Effector memory CD8-positive, alpha-beta T cell (primary cell): ENCODE measurements at places on chromosomes 7 and 10.

GRCh38 chr10:10605551-10606081 lies 412.1 kb upstream of the CELF2 start:
- DNase-seq: no peak

DNA sequence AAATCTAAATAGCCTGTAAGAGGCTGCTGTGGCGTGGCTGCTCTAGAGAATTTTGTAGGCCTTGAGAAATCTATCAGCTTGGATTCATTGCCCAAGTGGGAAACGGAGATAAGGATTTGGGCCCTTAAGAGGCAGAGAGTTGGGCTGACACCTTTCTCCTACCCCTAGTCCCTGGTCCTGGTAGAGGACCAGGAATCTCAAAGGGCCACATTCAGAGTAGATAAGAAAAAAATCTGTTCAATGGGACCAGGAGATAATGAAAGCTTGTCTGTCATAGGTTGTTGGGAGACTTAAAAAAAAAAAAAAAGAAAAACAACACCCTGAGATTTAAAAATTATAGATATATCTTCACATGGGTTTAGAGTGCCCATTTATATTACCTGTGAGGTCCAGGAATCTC lies 17.8 kb downstream of the TMEM209 start:
- DNase-seq: no peak

DNA sequence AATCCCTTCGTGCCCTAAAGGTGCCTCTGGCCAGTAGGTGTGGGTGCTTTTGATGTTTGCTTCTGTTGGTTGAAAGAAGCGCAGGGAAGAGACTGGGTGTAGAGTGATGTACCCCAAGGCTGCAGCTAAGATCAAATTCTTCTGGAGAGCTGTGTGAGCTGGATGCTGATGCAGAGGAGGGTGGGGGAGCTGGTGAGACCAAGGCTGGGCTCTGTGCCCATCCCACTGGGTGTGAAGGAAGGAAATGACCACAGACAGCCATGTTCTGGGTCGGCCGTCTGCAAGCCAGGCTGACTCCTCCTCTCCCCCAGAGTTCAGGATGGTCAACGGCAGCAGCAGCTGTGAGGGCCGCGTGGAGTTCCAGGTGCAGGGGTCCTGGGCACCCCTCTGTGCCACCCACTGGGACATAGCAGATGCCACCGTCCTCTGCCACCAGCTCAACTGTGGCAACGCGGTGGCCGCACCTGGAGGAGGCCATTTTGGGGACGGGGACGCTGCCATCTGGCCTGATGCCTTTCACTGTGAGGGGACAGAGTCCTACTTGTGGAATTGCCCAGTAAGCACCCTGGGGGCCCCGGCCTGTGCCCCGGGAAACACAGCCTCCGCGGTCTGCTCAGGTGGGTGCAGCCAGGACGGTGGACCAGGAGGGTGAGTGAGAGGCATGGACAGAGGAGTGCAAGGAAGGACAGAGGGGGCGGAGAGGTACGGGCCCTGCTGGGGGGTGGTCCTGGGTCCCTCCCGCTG lies 5.1 kb downstream of the SCART1 start:
- no peak for DNase-seq

DNA sequence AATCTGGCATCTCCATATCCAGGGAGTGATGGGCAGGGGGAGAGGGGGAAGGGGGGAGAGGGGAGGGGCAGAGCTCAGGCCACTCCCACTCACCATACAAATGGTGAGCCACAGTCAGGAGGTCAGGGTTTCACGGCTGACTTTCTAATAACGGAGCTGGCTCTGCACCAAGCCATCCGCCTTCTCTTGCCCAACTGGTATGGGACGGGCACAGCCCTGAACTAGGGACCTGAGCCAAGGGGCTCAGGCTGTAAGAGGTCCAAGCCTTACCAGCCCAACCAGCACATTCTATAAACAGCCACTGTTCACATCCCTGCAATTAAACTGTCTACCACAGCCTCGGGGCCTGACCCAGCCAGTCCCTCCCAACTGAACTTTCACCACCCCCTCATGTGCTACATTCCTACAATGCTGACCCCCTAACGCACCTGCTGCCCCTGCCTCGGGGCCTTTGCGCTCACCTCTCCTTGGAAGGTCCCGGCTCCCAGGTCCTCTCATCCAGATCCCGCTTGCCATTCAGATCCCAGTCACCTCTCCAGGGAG lies 32.5 kb downstream of the RGS10 start:
- no peak for DNase-seq

- DNase-seq: no peak
Observed at GRCh38 chr10:75286901-75287300, 51.1 kb upstream of the COMTD1 start.

GRCh38 chr10:8403711-8404371 lies 349.4 kb downstream of the GATA3 start:
- no peak for DNase-seq

DNA sequence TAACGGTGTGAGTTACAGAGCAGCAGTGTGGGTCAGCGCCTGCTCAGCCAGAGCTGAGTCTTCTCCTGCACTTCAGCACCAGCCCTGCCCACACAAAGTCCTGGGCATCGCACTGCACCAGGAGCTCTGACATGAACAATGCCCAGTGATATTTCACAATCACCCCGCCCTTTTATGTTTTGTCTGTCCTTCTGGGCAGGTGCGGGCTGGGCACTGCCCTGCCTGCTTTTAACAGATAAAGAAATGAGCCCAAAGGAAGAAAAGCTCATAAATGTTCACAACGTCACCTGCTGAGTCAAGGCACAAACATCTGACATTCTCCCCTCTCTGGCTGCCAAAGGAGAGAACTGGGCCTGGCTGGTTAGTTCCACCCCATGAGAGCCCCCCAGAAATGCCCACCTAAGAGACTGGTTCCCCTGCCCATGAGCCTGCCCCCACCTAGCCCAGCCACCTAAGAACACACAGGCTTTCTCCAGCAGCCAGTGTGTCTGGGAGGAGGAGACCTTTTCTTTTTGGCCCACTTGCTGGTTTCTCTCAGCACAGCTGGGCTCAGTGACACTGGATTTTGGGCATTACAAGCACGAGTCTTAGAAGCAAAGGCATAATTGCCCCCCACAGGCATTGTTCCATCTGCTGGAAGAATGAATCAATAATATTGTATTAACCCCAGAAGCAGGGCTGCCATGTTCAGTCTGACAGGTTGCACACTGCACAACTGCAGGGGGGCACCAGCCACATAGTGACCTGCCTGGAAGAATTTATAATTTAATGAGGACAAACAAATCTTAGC lies 22.3 kb downstream of the CALML3 start:
- no peak for DNase-seq

- no peak for DNase-seq
Observed at GRCh38 chr7:156434706-156435105, 205.9 kb upstream of the RNF32 start.

DNA sequence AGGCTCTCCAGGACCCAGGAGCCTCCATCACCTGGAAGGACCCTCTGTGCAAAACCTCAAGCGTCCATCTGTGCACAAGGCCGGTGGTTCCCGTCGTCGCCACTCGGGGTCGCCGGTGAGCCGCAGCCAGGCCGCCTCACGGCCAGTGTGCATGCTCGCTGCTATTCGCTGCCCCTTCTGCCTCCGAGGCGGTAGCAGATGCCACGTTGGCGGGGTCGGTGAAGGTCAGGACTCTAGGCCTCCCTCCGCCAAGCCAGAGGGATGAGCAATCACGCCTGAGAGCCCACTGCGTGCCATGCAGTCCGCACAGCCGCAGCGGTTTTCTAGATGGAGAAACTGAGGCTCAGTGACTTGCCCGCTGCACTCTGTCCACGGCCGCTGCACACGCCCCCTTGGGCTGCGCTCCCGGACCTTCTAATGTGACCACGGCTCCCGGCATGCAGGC lies 5.7 kb downstream of the UPK3B start:
- DNase-seq: no peak

DNA sequence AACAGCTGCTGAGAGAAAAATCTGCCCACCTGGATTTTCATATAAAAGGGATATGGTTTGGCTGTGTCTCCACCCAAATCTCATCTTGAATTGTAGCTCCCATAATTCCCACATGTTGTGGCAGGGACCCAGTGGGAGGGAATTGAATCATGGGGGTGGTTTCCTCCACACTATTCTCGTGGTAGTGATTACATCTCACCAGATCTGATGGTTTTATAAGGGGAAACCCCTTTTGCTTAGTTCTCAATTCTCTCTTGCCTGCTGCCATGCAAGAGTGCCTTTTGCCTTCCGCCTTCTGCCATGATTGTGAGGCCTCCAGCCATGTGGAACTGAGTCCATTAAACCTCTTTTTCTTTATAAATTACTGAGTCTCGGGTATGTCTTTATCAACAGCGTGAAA lies 20.8 kb upstream of the MKI67 start:
- DNase-seq: no peak

DNA sequence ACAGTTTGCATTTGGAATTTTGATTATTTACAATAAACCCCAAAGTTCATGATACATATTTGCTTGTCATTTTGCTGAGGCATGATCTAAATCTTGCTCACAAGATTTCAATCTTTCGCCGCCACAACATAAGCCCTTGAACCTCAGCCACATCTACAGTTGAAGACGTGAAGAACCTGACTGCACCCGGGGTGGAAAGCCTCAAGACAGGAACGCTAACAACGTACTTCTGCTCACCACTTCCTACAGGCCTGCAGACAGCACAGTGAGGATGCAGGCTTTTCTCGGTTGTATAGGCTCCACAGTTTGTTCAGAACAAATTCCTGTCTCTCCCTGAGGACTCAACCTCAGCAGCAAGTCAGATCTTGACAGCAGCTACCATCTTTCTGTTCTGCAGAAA lies 393.8 kb upstream of the PRKCQ start:
- DNase-seq: peak; percentile 26

DNA sequence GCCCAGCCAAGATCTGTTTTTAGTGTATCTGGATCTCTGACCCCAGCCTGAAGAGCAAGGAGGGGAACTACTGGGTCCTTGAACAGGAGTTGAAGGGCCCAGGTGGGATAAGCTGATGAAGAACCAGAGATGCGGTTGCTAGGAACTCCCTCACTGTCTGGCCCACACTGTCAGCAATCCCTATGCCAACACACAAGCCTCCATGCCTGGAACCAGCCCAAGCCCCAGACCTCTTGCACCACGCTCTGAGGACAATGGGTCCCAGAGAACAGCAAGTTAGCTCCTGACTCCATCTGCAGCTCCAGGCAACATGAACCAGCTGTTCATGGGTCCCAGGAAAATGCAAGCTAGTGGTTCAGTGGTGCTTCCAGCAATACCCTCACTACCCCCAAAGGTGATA lies 2.4 kb downstream of the NAT16 start:
- DNase-seq: no peak

- DNase-seq: no peak
Observed at GRCh38 chr7:69698109-69698825, 100.0 kb downstream of the AUTS2 start.

GRCh38 chr7:78792624-78793023 lies 660.8 kb downstream of the MAGI2 start:
- DNase-seq: no peak

DNA sequence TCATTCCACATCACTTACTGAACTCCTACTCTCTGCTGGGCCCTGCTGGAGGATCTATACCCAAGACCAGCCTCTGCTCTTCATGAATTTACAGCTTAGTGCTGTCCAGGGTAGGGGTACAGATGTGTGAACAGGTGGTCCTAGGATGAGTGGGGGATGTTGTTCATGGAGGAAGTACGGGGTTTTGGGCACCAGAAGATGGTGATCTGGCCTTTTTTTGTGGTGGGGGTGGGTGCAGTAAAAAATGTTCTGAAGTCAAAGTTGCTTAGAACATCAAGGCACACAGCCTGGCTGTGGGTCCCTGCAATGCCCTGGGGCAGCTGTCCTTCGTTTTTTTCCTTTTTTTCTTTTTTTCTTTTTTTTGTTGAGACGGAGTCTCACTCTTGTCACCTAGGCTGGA lies 34.2 kb upstream of the GNA12 start:
- DNase-seq: no peak

DNA sequence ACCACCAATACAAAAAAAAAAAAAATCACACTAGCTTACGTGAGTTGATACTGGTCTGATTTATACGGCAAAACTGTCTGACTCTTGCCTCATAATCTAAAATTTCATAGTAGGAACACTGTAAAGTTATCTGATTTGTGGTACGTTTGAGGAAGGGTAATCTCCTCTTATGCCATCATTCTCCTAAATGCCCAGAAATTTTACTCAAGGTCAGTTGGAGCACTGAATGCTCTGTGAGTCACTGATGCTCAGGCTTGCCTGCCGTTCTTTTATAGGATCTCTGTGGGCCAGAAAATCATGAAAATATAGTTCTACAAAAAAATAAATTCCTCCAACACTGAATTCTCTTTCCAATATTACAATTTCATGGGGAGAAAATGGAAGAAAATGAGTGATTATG lies 135.7 kb downstream of the PDE1C start:
- no peak for DNase-seq

DNA sequence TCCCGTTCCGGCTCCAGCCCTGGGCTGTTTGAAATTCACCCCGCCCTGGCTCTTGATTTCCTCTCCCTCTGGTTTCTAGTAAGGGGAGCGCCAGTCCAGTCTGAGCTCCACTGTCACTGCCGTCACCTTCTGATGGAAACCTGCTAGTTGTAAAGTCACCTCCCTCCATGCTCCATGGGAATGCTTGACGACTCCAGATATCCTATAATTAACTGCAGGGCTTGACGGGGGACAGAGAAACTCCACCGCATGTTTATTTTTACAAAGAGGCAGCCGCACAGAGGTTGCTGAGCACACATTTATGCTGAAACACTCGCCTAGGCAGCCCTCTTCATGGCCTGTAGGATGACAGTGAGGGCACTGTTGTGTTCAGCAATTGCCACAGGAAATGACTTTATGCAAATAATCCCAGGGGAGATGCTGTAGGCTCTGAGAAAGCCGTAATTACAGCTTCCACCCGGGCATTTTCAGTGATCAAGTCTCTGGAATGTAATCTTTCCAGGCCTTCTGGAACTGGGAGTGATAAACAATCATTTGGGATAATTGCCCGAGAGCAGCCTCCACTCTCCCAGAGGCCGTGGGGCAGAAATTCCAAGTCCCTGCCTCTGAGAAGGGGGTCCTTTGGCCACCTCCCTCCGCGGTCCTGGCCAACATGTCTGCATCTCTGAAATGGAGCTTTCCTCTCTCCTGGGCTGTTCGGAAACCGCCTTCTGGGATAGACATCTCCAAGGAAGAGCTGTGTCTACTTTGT lies 300.5 kb downstream of the KLF6 start:
- no peak for DNase-seq

DNA sequence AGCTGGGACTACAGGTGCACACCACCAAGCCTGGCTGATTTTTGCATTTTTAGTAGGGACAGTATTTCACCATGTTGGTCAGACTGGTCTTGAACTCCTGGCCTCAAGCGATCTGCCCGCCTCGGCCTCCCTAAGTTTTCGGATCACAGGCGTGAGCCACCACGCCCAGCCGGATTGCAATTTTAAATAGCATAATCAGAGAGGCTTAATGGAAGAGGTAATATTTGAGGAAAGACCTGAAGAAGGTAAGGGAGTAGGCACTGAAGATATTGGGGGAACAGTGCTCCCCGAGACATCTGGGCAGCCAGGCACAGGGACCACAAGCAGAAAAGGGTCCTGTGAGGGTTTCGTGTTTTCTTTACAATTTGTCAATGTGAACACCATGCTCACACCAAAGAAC lies 61.4 kb upstream of the USP6NL start:
- DNase-seq: no peak

DNA sequence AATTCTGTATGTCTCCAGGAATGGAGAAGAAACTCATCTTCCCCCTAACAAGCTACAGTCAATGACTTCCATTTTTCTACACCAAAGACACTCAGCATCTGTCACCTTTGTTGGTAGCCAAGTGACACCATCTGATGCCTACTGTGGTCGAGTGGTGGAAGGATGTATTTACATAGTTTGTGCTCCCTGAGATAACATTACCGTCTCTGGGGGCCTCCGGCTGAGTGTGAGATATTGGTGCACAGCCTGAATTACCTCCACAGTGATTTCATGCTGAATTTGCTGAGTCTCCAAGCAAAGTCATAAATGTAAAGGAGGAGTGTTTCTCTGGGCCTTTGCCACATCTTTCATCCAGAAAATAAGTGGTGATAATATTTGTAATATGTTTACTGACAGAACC lies 114.0 kb downstream of the GRID1 start:
- DNase-seq: no peak
